ENCODE measurements at places on chromosomes 3 and 15.

GRCh38 chr3:112569265-112569664 is 7.4 kb downstream of the SLC35A5 start:
- no peak for DNase-seq

GRCh38 chr3:137770066-137770834 is 6.1 kb downstream of the SOX14 start:
- no peak for DNase-seq

DNA sequence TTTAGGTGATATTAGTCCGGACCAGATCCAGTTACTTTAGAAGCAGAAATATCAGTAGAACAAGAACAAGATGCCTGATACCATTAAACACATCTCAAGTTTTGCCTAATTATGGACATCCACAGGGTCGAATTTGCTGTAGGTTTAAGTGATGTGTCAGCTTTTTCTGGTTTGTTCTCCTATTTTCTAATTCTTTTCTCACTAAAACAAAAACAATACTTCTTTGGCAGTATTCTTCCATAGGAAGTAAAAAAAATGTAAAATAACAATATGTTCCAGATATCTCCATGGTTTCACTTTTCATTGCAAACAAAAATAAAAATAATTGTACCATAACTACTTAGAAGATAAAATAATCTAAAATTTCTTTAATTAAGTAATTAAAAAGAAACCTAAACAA is 265.7 kb downstream of the SHOX2 start:
- no peak for DNase-seq

- DNase-seq = no peak
These were observed 74.0 kb downstream of the FBN1 start for GRCh38 chr15:48571510-48571909.

DNA sequence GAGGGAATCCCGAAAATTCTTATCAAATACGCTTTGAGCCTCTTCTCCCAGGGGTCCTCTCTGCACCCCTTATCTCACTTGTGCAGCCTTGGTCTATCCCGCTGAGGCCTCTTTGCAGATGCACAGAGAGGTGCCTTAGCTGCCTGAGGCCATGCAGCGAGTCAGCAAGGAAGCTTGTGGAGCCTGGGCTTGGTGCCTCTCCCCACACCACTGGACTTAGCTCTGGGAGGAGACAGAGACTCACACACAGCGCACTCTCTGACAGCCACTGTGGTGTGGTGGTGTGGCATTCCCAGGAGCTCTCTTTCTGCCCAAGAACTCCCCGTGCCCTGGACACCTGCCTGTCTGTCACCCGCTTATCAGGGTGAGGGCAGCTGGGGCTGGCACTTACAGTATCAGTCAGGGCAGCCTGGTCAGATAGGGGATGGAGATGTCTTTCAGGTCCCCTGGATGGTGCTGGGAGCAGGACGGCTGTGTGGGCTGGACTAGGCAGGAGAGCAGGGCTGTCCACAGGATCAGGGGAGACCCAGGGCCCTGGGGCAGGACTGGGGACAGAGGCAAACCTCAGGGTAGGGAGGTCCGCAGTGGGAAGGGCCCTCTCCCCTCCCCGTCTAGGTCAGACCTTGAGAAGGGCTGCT is 10.2 kb upstream of the LINGO1 start:
- DNase-seq = no peak

GRCh38 chr3:194956697-194957396 is 271.2 kb downstream of the FAM43A start:
- DNase-seq = no peak

DNA sequence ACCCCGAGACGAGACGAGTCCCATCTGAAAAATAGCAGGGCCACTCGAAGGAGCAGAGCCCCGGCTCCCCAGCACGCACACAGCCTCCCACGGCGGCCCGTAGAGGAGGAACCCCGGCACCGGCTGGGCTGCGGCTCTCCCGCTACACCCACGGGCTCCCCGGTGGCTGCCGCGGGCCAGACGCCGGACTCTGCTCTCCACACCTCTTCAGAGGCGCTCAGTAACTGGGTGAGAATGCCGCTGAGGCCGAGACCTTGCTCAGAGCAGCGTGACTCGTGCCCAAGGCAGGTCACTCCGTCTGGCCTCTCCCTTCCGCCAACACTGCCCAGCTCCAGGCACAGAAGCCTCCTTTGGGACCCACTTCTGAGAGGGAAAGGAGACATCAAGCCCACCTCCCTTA is 34.4 kb downstream of the TNK2 start:
- DNase-seq = peak; percentile 41

GRCh38 chr3:40278791-40279190 is 30.7 kb upstream of the EIF1B start:
- no peak for DNase-seq

- DNase-seq = no peak
These were observed 200.5 kb downstream of the GOLGA6L6 start for GRCh38 chr15:20340931-20341661.

DNA sequence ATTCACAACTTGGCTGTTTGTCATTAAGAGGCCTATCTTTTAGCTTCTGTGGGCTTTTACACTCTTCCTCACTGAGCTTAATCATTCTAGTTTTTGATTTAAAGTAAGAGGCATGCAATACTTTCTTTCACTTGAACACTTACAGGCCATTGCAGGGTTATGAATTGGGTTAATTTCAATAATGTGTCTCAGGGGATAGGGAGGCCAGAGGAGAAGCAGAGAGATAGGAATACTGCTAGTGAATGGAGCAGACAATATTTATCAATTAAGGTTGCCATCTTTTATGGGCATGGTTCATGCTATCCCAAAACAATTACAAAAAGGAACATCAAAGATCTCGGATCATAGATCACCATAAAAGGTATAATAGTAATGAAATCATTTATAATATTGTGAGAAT is 189.8 kb downstream of the EPHA3 start:
- DNase-seq = no peak

- peak; percentile 48 for DNase-seq
These were observed 10.8 kb downstream of the FOXL2 start for GRCh38 chr3:138935863-138936740.

DNA sequence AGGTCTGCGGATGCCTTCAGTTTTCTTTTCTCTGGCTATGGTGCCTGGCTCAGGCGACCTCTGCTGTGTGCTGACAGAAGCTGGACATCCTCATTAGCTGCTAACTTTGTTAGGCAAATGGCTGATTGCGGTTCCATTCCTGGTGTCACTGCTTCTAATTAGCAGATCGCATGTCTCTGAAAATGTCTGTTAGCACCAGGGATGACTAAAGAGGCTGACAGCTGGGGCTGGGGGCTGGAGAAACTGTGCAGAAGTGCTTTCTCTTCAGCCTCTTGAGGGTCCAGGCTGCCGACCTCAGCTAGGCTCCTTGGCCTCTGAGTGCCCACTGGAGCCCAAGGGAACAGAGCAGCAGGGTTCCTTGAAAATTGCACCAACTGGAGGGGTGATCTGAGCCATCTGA is 39.3 kb downstream of the CHCHD6 start:
- no peak for DNase-seq

- peak; percentile 64 for DNase-seq
These were observed 224.0 kb downstream of the SLCO3A1 start for GRCh38 chr15:92077353-92078085.

DNA sequence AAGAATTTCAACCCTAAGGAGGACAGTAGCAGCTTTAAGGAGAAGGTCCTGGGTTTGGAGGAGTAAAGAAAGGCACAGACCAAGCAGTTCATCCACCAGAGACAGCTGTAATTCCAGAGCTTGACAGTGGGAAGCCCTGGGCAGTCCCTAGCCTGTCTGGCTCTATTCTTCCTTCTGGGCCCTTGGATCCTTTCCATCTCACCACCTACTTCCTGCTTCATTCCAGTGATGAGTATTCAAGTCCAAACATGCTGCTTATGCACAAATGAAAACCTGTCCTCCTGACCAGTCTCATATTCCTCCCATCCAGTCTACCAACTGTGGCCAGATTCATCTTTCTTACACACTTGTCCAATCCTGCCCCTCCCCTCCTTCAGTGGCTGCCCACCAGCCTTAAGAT is 171.4 kb downstream of the CNTN3 start:
- DNase-seq = peak; percentile 36

- peak; percentile 3 for DNase-seq
These were observed 7.2 kb downstream of the MAP2K5 start for GRCh38 chr15:67549736-67550135.

- DNase-seq = peak; percentile 47
These were observed 24.3 kb downstream of the SIAH2 start for GRCh38 chr3:150738688-150739087.

DNA sequence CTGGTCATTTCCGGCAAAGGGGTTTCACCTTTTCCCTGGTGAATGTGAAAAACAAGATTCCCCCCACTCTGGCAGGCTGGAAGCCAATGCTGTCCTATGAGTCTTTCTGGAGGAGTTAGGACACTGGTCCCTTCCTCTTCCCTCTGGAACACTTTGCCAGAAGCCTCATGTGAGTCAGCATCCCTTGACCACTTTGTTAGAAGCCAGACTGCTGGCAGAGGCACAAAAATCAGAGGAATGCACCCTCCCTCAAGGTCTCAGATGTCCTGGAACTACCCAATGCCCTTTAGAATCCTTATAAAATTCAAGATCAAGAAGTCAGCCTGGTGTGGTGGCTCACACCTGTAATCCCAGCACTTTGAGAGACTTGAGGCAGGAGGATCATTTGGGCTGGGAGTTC is 26.6 kb downstream of the ITGB5 start:
- DNase-seq = peak; percentile 97

- no peak for DNase-seq
These were observed 298.9 kb downstream of the LRTM1 start for GRCh38 chr3:54628888-54629441.

GRCh38 chr3:54046641-54047214 is 75.6 kb upstream of the CACNA2D3 start:
- DNase-seq = peak; percentile 37

DNA sequence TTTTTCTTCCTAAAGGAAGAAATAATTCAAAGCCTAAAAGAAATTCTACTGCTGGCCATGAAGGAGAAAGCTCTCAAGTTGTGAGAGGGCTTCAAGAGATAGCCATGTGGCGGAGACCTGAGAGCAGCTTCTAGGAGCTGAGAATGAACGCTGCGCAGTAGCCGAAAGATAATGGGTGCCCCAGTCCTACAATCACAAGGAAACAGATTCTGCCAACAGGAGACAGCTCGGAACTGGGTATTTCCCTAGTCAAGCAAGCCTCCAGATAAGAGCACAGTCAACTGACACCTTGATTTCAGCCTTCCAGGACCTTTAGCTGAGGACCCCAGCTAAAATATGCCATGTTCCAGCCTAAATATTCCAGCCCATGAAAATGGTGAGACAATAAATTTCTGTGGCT is 824.1 kb downstream of the FHIT start:
- DNase-seq = no peak
